Esophagus squamous epithelium (tissue), 5 donors: ENCODE measurements at places on chromosomes 2 and 18.

GRCh38 chr2:19114126-19114525, 244.3 kb downstream of the OSR1 start:
- no peak for DNase-seq

GRCh38 chr2:160294339-160294803, 94.3 kb upstream of the ITGB6 start:
- no peak for DNase-seq

DNA sequence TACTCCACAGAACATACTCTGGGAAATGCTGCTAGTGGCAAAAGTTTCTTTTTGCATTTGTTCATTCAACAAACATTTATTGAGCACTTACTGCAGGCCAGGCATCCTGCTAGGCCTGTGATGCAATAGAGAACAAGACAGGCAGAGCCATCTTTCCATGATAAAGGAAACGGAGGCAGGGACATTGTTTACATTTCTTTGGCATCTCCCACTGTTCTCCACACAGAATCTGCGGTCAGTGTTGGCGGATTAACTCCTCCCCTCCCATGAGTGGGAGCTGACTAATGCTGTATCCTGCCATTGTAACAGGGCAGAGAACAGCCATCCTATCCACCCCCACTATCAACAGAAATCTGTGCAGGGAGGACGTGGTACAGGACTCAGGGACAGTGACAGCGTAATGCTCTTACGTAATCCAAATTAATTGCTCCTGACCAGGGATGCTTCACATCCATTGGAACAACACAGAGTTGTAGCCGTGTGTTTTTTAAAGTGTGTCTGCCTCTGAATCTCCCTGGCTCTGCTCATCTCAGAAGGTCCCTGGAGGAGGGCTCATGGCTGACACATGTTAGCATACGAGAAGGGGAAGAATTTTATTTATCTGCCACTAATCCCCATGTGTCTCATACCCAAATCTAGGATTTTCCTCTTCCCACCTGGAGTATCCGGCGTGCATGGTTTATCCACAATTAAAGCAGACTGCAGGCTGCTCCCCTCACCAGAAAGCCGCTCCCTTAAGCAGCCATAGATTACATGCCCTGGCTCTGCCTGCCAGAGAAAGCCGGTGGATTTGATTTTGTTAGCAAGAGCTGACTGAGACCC, 32.3 kb downstream of the STEAP3 start:
- DNase-seq, result no peak

DNA sequence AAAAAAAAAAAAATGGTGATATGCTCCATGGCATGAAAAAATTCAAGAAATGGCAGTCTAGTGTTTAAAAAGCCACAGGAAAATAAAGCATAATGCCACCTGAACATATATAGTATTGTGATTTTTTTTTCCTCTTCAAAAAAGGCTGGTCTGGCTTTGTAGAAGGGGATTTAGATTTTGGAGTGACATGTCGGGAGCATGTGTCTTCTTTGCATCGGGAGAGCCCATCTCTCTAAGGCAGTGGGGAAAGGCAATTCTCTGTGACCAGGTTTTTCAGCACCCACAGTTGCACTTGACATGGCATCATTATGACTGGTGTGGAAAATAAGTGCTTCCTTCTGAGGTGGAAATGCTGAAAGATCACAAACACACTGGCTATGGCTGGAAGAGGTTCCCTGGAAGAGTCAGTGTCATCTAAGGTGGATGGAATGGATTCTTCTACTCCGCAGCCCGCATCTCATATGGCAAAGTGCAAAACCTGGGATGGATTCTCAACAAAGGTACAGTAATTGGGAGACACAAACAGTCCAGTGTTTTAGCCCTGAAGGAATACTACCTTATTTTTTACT, 172.5 kb downstream of the AGAP1 start:
- no peak for DNase-seq

GRCh38 chr18:10006311-10006893, 92.6 kb downstream of the VAPA start:
- no peak for DNase-seq

DNA sequence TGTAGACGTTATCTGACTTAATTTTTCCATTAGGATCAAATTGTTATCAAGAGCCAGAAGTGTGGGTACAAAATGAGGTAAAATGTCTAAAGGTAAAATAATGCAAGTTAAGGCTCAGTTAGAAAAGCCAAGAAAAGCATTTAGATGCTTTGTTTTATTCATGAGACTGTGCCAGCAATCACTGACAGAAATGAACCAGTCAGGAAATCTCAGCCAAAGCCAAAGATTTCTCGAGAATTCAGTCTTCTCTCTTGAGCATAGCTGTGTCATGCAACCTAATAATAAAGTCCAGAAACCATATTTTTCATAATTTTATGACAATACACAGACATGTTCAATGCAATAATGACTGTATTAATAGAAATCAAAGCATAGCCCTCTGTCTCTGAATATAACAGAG, 43.5 kb upstream of the ZNF397 start:
- no peak for DNase-seq

- DNase-seq, result no peak
These were observed 16.7 kb upstream of the GYPC start for GRCh38 chr2:126639276-126639675.
